Stimulated activated CD4-positive, alpha-beta T cell treated with anti-CD3 and anti-CD28 coated beads, Interleukin-15, amount 100 ng/mL, for 48 hours (primary cell): ENCODE measurements at places on chromosomes 5 and 9.

GRCh38 chr5:112238473-112238872 lies 180.6 kb downstream of the EPB41L4A start:
- no peak for DNase-seq

- no peak for DNase-seq
These were observed 60.5 kb downstream of the PTCD2 start for GRCh38 chr5:72380492-72381274.

DNA sequence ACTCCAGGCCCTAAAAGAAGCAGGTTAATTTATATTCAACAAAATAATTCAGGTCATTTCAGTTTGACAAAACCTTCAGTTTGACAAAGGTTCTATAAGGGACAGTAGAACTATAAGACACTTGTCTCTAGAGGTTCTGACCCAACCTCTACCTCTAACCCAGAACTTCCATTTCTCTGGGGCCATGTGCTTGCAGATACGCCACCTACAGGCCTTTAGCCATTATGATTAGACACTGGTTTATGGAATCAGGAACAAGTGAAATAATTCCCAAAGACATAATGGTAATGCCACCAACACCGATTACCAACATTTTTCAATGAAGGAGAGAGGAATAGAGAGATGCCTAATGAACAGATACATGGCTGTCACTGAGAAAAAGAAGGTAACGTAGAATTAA lies 733.9 kb downstream of the PRELID2 start:
- no peak for DNase-seq

DNA sequence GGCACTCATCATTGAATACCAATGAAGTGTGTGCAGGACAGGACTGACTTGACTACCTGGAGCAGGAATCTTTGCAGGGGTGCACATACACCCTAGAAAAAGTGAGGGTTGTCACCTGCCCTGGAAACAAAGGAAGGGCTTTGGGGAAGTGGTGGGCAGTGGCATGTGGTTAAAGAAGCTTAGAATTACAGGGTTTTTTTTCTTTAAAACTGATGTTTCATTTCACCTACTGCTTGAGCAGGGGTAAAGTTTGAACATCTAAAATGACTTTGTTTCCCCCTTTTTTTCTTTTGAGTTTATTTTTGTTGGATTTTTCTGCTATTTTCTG lies 2.0 kb upstream of the KDM3B start:
- no peak for DNase-seq

DNA sequence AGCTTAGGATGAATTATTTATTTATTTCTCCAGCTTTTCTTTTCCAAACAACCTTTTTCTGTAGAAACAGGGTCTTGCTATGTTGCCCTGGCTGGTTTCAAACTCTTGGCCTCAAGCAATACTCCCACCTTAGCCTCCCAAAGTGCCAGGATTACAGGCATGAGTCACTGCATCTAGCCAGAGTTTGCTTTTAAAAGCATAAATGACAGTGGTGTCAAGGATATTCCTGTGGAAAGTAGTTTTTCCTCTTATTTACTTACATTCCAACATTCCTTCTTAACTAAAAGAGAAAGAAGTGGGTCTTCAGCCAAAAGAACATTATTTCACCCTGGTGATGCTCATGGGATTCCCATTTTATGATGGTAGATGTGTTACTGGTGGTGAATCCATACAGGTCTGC lies 62.4 kb downstream of the GRIA1 start:
- no peak for DNase-seq
